ENCODE measurements at places on chromosomes 6 and 20. TPM values are rescaled to one million over a fixed set of nuclear protein-coding genes. Genes with fewer than 3 reads are reported as not detected.

DNA sequence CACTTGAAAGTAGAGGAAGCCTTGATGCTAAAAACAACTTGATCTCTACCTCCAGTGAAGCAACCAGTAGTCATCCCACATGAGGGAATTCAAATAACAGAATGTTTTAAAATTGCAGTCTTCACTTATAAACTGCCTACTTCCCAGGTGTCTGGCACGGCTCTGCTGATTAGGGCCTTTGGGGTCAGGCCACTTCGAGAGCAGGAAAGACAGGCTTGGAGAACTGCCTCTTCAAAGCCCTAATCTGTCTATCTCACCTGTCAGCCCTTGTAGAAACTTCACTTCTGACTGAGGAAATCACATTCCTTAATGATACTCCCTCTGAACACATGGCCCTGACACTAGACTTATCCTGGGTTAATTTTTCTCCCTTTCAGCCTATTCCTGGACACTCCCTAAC lies 458.6 kb downstream of the TENT5A start:
- no peak for DNase-seq

- no peak for DNase-seq
These were observed 36.1 kb upstream of the NKX2-4 start for GRCh38 chr20:21433329-21433890.

DNA sequence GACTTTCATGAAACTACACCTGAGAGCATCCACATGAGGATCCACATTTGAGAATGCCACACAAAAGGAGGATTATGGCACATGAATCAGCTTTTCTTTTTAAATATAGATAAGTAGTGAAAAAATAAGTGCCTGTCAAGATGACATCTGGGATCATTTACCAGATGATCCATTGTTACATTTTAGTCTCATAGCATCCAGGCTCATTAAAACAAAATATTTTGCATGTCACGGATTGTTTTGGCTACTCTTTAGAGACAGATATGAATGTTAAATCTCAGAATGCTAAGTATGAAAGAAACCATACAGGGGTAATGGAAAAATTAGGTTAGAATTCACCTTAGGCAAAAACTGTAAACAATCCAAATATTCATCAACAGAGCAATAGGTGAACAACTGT lies 66.7 kb downstream of the MYO6 start:
- DNase-seq = no peak

DNA sequence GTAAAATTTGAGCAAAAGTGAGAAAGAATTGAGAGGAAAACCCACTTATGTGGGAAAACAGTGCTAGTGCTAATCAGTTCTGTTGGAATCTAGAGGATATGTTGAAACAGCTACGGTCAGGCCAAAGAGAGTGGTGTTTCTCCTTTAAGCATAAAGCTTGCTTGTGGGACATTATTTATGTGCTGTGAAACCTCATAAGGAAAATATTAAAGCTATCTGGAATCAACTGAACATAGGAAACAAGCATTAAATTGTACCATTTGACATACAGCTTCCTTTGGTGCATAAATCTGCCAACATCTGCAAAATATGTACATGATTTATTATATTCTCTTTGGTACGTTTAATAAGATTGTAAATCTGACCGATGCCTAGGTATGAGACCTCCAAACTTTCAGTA lies 182.5 kb upstream of the PDE10A start:
- DNase-seq = no peak

DNA sequence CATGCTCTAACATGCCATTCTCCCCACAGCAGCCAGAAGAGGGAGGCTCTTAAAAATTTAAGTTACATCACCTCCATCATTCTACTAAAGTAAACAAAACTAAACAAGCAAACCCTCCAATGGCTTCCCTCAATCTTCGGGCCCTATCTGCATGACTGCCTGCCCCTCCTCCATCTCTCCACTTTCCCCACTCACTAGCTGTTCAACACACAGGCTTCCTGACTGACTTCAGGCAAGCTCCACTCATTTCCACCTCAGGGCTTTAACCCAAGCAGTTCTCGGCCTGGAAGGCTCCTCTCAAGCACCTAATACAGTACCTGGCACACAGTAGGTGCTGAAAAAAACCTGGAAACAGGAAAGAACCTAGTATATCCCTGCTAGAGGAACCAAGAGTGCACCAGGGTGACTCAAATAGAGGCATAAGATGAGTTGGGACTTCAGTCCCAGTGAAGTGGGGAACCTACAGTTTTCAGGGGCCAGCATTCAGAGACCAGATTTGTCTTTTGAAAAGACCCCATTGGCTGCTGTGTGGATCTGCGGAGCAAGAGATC lies 2.8 kb downstream of the AHCY start:
- DNase-seq = no peak

DNA sequence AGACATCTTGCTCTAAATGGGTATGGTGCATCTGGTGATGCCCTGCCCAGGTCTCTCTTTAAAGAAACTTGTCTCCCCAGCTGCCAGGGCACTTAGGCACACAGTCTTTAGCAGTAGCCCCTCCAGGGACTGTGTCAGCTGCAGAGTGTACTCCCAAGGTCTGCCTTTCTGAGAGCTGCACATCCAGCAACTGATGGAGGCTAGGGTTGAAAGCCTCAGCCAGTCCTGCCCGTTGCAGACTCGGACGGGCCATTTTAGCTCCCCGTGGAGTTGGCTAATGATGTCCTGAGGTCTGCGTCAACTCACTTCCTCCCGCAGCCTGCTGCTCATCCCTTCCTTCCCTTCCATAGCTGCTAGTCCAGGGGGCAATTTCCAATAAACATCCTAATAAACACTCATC lies 381.8 kb downstream of the PTPRT start:
- DNase-seq = no peak

- DNase-seq = no peak
These were observed 72.2 kb downstream of the ATXN1 start for GRCh38 chr6:16688984-16689636.

GRCh38 chr20:10023911-10024310 lies 10.9 kb upstream of the ANKEF1 start:
- peak; percentile 25 for DNase-seq

- no peak for DNase-seq
These were observed 36.8 kb downstream of the PNLDC1 start for GRCh38 chr6:159836718-159837490.

DNA sequence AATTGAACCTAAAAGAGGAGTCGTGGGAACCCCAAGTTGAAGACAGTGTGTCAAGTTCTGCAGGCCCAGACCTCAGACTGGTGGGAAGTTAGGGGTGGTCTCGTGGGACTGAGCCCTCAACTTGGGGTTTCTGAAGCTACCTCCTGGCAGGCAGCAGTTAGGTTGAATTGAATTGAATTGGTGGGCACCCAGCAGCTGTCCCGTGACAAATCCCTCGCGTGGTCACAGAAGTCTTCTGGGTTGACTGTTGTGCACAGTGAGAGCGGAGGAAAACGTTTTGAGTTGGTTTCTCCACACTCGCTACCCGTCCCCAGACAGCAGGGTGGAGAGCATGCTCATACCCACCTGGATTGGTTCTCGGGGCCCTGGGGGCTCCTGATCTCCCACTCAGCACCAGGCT lies 12.9 kb downstream of the SLC4A11 start:
- DNase-seq = no peak

- no peak for DNase-seq
These were observed 9.8 kb downstream of the VEGFA start for GRCh38 chr6:43779852-43780236.

The TMEM217 gene
- polyA plus RNA-seq = 0.72 TPM

The PRKN gene
- 4.5 TPM for polyA plus RNA-seq

The SASH1 gene
- 42.8 TPM for polyA plus RNA-seq

The FGD2 gene
- polyA plus RNA-seq = 5.7 TPM
